Stimulated activated CD4-positive, alpha-beta T cell treated with anti-CD3 and anti-CD28 coated beads, Interleukin-12 subunit alpha, Interleukin-12 subunit beta, amount 100 ng/mL, for 48 hours (primary cell): ENCODE measurements at places on chromosomes 12 and 14.

GRCh38 chr12:74365178-74365964 lies 172.3 kb upstream of the ATXN7L3B start:
- DNase-seq, result no peak

DNA sequence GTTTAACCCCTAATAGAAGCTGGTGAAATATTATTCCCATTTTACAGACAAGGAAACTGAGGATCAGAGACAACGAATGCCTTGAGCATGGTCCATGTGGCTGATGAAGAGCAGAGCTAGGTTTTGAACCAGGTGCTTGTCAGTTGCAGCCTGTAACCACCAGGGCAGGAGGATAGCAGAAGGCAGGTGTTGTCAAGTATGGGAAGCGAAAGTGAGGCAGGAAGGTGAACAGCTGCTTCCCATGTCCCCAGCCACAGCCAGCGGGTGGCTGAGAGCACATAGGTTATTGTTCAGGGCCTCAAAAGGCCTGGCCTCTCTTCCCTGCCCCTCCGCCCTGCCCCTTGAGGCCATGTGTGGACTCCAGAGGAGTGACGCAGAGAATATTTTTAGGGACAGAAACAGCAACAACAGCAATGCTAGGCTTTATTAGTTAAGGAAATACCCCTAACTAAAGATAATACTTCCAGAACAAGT lies 39.6 kb downstream of the IQSEC3 start:
- no peak for DNase-seq

- DNase-seq, result no peak
These were observed 4.3 kb upstream of the APPL2 start for GRCh38 chr12:105240228-105240627.

- no peak for DNase-seq
These were observed 48.3 kb downstream of the METTL25 start for GRCh38 chr12:82406651-82407050.

DNA sequence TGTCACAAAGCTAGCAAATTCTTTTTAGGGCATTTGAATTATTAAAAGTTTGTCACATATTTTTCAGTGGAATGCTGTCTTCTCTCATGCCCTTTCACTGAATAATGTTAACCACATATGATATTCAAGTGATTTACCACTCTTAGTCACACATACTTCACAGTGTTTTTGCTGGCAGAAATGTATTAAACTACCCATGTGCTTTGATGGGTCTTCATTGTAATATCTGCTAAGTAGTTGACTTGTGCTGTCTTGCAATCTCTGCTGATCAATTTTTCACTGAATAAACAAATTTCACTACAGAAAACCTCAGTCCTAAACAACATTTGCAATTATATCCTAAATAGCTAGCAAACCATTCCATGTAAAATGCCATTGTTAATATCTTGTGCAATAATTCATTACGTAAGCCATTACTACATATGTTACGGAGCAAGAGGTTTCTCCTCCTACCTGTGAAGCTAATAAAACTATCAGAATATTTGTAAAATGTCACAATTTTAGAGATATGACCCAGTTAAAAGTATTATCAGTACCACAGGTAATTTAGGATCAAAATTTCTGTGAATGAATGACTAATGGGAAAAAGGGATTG lies 64.6 kb upstream of the LMO3 start:
- DNase-seq, result no peak

- no peak for DNase-seq
These were observed 248.2 kb downstream of the DPF3 start for GRCh38 chr14:72645706-72646105.

GRCh38 chr14:60204843-60205774 lies 39.9 kb upstream of the DHRS7 start:
- DNase-seq, result no peak
